ENCODE measurements at places on chromosomes 1 and 21.

- no peak for DNase-seq
Measured at GRCh38 chr1:170149241-170149640, 3.5 kb downstream of the NTMT2 start.

DNA sequence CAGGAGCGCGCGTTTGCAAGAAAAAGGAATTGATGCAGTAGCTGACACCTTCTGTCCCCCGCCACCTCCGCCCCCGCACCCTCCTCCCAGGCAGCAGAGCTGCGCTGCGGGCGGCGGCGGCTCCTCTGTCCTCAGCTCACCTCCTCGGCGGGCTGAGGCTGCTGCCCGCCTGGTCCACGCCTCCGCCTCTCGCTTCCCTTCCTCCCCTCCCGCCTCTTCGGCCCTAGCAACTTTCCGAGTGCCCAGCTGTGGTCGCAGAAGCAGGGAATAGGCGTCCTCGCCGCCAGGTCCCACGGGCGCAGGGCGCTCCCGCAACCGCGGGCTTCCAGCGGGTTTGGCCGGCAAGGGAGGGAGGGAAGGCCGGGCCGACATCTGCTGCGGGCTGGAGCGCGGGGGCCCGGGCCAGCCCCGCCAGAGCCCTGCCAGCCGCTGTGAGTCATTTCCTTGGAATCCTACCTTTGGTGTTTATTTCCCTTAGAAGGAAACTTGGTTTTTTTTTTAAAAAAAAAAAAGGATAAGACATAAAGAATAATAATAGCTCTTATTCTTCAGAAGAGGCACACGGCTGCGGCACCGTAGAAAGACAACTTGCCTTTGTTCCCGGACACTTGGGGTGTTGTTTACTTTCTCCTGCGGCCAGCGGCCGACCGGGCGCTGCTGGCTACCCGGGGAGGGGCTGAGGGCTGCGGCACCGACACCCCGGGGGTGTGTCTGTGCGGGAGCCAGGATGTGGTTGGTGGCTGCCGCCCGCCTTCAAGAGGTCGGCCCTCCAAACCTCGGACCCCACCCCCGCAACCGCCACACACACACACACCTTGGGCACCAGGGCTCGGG lies 1.1 kb downstream of the SERTAD4 start:
- peak; percentile 25 for DNase-seq

GRCh38 chr21:35045542-35046262 lies 3.4 kb downstream of the RUNX1 start:
- no peak for DNase-seq

GRCh38 chr1:99788896-99789295 lies 22.5 kb upstream of the FRRS1 start:
- DNase-seq: no peak

GRCh38 chr1:75273110-75273509 lies 138.9 kb downstream of the LHX8 start:
- DNase-seq: no peak

GRCh38 chr1:208807446-208808127 lies 563.4 kb upstream of the PLXNA2 start:
- DNase-seq: no peak

GRCh38 chr1:88647749-88648415 lies 36.2 kb upstream of the PKN2 start:
- DNase-seq: no peak

GRCh38 chr1:27071049-27071416 lies 58.4 kb upstream of the TENT5B start:
- DNase-seq: no peak

DNA sequence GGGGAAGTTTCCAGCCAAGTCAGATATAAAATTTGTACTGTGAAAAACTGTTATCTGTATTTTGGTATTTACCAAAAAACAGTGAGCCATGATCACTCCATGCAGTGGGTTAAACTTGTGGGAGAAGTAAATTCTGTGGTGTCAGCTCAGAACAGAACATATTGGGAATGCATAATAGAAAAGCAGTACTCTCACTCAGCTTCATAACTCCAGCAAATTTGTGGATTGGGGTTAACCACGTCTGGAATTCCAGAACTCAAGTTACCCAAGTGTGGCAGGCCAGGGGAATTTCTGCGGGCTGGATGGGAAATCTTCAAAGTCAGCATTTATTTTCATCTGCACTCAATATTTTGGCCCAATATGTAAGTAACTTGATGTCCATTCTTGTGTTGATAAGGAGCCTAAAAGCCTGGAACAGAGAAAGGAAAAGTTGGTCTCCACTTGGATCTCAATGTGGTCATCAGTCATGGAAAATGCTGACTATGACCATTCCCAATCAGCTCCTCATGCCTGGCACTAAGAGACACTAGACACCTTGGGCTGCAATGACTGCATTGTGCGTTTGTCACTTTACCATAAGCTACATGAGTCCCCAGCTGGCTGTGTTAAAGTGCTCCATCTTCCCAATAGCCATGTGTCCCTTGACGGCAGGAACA lies 39.1 kb upstream of the ENAH start:
- DNase-seq: no peak

DNA sequence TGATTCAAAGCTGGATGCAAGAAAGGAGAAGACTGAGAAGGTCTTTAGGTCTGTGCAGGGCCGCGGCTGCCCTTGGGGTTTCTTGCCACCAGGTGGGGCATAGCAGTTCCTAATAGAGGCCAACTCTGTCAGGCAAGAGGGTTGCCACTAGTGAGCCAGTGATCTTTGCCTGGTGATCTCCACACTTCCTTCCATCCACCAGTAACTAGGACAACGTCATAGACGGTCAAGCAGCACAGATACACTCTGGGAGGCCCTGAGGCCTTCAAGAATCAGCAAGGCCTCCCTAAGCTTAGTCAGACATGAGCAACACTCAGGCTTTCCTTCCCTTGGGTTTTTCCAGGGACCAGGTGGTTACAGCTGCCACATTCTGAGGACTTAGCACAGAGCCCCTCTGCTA lies 32.9 kb upstream of the ATP2B4 start:
- peak; percentile 54 for DNase-seq

DNA sequence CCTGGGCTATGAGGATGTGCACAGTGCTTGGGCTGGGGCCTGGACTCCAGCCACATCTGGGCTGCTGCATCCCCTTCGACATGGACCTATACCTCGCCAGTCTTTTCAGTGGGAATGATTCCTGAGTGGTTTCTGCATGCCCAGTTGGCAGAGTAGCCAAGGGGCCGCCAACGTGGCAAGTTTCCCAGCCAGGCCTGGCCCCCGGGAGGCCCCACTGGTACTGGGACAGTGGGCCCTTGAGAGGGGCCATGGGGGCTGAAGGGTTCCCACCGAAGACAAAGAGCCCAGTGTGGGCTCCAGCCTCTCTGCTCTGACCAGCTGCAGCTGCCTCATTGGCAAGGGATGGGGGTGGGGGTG lies 15.4 kb downstream of the RAP1GAP start:
- no peak for DNase-seq

DNA sequence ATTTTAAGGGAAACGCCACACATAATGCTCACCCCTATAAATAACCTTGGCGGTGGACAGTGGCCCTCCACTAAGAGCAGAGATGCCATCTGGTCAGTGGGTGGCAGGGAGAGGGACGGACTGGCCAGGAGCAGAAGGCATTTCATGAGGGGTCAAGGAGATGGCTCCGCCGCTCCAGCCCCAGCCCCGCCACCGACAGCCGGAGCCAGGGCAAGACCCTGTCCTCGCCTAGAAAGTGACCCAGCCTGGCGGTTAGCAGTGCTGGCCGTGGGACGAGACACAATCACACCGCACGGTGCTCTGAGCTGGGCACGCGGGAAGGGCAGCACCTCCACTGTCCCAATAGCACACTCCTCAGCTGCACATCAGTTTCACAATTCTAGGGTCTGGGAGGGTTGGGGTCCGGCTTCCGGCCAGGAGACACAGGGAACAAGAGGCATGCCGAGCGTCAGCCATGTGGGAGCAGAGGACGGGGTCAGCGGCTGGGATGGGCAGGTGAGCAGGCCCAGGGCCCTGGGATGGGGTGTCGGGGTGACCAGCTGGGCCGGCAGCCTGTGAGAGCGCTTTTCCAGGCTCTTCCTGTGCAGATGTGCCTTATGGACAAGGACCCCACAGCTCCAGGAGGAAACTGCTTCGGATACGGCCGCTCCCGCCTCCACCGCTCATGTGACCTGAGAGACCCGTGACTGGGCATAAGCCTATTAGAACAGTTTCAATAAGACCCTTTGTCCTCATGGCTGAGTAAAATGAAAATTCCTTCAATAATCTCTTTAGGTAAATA lies 5.7 kb downstream of the SLC19A1 start:
- DNase-seq: no peak

GRCh38 chr1:206962272-206962671 lies 8.0 kb downstream of the FCAMR start:
- DNase-seq: no peak

DNA sequence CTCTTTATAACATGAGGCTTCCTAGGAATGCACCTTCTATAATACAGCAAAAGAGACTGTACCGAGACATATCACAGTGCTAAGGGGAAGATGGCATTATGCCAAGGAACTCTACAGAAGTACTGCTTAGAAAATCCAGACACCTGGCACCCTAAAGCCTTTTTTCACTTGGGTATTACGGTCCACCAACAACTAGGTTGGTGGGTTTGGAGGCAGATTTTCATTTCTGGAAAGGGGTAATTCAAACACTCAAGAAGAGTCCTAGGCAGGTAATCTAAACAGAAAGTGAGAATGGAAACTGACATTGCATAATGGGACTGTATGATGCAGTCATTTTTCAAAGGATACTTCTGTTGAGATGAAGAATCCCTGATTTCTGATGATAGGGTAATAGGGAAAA lies 19.6 kb downstream of the SCMH1 start:
- DNase-seq: no peak

- DNase-seq: peak; percentile 4
Measured at GRCh38 chr1:99784809-99785255, 18.4 kb upstream of the FRRS1 start.

- DNase-seq: no peak
Measured at GRCh38 chr1:209899948-209900347, 38.1 kb upstream of the SYT14 start.
